ENCODE measurements at places on chromosomes 1 and 21.

DNA sequence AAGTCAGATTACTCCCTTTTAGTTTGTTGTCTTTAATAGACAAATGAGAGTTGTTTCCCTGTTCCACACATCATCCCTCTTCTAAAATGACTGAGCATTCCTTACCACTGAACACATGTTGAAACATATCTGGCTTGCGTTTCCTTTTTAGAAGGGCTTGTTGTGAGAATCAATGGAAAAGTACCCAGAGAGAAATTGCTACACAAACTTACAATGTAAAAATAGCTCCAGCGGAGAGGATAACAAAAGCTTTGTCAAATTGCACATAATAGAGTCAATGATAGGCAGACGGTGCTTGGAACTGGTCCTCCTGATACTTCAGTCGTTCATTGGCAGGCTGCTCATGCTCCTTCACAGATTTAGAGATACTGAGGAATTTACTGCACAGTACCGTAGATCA is 123.9 kb downstream of the CYYR1 start:
- DNase-seq, result no peak

GRCh38 chr1:45473302-45473701 is 17.7 kb downstream of the TESK2 start:
- DNase-seq, result no peak

DNA sequence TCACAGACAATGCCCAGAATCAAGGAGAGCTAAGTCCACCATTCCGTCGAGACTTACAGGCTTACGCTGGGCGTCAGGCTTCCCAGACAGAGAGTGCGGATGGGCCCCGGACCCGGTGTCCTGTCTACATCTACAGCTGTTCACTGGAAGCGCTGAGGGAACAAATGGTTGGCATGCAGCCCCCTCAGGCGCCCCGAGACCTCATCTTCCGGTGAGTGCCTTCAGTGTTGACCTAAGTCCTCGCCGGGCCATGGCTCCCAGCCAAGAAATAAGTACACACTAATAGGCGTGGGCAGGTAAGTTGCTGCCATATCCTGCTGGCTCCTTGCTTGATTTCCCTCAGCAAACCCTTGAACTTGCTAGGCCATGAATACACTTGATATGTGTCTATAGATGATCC is 26.2 kb downstream of the HYI start:
- no peak for DNase-seq

DNA sequence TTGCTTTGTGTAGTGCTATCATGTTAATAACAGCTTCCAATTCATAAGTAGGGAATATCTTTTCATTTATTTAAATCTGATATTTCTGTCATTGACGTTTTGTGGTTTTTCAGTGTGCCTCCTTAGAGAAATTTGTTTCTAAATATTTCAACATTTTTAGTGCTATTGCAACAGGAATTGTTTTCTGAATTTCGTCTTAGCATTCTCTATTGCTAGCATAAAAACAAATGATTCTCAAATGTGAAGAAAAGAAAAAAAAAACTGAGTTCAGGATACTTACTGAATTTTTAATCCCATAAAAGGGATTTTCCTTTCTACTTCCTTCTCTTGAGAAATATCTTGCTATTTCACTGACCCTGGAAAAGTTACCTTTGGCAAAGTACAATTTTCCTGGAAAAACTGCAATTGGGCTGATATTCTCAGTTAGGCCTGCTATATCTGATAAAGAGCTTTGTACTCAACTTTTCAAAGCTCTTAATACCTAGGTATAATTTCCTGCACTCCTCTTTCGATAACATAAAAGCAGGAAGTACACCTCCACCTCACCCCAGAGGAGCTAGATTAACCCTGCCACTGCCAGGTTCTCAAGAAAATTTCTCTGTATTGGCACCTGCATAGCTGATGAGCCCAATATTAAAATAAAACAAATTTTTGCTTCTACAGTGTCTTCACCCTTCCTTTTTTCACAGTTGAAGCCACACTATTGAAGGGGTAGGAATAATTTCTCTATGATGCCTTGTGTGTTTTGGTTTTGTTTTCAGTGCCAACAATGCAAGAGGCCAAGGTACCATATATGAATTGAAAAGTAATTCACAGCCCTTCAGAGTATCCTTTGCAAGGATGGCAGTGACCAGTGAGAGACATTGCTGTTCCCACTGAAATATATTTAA is 35.6 kb downstream of the PTPN14 start:
- no peak for DNase-seq

DNA sequence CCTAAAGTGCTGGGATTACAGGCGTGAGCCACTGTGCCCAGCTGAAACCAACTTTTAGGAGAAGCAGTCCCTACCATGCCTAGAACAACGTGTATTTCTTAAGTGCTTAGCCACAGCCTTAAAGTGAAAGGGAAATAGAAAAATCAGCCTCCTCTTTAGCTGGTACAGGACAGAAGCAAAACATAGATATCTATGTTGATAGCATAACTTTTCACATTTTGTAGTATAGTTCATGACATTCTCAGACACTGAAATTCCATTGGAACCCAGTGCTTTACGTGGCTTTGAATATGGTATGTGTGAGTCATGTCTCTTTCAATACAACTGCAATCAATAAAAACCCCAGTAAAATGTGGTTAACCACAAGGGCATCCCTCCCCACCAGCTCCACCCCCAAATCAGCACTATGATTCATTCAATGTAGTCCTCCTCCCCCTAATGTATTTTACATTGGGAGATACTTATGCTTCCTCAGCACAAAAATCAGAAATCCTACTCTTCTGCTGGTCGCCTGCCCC is 32.1 kb downstream of the TGFB2 start:
- DNase-seq, result peak; percentile 88

- DNase-seq, result no peak
Measured at GRCh38 chr1:232186931-232187330, 443.0 kb downstream of the SIPA1L2 start.

GRCh38 chr21:26659757-26660156 is 86.7 kb upstream of the CYYR1 start:
- DNase-seq, result no peak

DNA sequence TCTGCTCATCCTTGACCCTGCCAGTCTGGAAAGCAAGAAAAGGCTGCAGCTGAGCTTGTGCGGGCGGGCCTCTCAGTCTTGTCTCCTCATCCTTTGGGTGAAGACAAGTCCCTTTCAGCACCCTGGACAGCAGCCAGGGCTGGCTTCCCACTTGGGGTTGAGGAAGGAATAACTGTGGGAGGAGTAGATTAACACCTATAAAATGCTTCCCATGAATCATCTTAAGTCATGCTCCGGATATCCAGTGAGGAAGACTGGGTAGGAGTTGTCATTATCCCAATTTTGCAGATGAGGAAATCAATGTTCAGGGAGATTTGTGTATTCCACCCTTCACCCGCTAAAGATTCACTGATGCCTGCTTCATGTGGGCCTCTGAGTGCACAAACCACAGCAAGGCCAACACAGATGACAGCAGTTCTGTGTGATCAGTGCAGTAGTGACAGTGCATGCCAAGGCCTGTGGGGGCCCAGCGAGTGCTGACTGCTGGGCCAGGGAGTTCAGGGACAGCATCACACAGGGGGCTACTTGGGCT is 20.1 kb upstream of the COL16A1 start:
- DNase-seq, result peak; percentile 67

DNA sequence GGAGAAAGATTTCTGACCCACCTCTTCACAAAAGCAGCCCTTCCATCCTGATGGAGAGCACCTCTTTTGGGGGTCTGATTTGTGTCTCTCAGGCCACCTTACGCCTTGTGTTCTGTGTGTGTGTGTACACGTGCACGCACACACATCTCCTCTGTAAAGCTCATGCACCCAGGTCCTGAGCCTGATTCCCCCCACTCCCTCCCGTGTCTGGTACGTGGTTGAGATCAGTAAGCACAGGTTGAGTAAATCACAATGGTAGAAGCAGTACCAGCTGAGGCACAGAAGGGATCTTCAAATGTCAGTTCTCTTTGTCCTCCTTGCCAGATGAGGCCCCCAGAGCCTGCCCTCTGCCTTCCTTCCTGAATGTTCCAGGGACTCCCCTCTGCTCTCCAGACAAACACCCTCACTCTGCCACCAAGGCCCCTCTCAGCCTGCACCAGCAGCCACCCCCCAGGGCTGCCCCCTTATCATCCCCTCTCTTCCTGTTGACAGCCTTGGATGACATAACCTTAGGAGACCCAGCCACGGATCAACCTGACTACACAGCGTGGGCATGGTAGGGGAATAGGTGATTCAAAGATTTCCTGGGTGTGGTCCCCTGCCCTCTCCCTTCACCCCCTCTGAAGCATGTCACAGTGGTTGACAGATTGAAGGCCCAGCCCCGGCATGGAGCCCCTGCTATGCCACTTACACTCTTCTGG is 112.8 kb downstream of the HIVEP3 start:
- no peak for DNase-seq

DNA sequence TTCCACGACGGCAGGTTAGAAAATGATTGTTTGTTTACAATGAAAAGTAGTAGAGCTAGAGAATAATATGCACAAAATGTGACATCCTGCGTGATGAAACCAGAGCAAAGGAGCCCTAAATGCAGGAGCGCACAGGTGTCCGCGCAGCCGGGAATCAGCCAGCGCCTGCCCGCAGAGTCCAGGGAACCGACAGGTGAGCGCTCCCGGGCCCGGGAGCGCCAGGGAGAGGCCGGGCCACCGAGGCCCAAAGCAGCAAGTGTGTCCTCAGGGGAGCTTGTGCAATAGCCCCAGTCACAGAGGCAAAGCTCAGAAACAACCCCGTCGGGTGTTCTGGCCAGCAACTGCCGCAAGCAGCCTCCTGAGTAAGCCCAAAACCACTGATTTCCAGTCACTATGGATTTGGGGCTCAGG is 789 bp upstream of the GALE start:
- DNase-seq, result no peak

DNA sequence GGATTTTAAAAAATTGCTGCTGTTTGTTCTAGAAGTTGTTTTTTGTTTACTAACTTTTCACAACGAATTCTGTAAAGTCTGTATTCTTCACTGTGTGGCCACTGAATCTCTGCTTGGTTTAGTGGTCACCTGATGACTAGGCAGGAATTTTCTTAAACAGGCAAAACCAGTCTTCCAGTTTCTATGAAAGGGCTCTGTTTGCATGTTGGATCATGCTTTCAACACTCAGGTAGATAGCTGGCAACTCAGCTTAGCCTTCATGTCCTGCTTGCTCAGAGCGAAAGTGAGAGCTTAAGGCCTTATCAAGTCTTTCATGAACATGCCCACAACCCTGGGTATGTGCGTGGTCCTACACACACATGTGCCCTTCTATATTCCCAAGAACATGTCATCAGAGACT is 52.4 kb upstream of the CCDC190 start:
- no peak for DNase-seq

GRCh38 chr1:93338387-93339146 is 7.1 kb upstream of the DR1 start:
- DNase-seq, result peak; percentile 37

- no peak for DNase-seq
Measured at GRCh38 chr1:99579691-99580172, 66.2 kb upstream of the PALMD start.

DNA sequence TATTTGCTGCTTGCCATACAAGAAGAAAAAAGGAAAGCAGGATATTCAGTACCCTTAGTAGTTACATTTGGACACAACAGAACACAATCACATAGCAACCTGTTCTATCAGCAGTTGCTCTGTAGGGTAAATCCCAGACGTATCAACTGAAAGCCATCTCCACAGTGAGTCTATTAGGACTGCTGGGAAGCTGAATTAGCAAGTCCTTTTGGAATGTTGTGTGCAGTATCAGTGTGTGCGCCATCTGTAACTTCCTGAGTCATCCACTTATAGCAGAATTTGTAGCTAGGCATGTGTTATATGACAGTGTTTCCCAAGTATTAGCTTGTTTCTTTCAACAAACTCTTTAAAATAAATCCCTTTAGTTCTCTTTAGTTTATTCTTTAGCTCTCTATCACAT is 21.3 kb downstream of the CCDC30 start:
- no peak for DNase-seq

DNA sequence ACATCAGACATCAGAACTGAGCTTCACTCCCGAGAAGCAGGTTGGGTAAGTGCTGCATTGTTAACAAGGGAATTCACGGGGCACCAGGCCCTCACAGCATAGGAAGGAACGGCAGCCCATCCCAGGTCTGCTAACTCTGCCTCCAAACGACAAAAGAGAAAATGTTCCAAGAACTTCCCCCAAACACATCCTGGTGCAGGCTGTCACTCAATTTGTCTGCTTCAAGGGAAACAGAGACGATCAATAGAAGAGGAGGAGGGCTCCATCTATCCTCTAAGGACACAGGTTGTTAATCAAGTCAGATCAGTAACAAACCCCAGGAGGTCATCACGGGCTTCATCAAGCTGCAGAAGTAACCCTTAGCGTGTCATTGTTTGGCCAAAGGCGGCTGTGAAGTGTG is 3.5 kb upstream of the TSPEAR start:
- no peak for DNase-seq

GRCh38 chr1:11930571-11931445 is 3.7 kb upstream of the PLOD1 start:
- no peak for DNase-seq

DNA sequence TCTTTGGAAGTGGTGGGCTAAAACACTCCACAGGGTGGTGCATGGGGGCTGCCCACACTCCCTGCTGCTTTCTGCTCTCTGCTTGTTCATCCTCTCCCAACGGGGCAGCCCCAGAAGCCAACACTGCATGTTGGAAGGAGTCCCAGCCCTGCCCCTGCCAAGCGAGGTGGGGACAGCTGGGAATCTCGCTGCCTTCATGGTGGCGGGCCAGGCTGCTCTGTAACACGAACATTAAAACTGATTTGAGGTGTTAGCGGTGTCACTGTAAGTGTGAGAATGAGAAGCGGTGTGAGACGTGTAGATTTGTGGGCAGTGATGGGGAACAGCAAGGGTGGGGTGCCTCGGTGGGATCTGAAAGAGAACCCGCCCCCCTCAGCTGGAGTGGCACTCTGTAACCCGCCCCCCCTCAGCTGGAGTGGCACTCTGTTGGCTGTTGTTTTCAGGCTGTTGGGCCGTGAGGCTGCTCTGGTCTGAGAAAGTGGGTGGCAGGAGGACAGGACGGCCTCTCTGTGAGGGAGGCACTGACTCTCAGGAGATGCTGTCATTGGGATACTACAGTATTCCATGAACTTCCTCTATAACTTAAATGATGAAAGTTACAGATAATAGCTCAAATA is 80.9 kb downstream of the PCBP3 start:
- no peak for DNase-seq

- no peak for DNase-seq
Measured at GRCh38 chr21:26843933-26844257, 1.3 kb downstream of the ADAMTS1 start.

GRCh38 chr1:8790987-8791386 is 26.5 kb downstream of the RERE start:
- DNase-seq, result no peak

DNA sequence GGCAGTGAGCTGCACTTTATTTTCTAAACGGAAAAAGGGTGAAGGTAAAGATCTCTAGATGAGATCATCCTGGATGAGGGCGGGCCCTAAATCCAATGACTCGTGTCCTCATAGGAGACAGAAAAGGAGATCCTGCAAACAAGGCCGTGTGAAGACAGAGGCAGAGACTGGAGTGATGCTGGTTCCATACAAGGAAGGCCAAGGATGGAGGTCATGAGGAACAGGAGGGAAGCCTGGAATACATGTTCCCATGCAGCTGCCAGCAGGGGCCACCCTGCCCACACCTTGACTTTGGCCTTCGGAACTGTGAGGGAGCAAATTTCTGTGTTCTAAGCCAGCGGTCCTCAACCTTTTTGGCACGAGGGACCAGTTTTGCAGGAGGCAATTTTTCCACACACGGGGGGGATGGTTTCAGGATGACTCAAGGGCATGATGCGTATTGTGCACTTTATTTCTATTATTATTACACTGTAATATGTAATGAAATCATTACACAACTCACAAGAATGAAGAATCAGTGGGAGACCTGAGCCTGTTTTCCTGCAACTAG is 94.3 kb downstream of the PSMG1 start:
- DNase-seq, result no peak
